Fibroblast of upper back skin (primary cell): ENCODE measurements at places on chromosomes 13 and 19.

DNA sequence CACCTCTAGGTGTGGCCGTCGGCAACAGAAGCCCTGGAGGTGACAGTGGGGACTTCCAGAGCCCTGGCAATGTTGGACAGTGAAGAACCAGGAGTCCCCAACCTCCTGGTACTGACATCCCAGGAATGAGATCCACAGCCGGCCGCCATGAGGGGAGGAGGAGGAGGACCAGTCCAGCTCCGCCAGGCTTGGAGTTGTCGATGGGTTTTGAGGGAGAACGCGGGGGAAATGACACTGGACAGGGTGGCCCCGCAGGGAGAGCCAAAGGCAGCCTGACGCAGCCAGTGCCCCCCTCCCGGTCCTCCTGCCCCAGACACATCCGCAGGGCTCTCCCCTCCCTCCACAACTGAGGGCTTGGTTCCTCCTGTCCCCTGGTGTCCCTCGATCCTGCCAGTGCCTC lies 57.9 kb downstream of the SPACA7 start:
- no peak for DNase-seq

- DNase-seq, result no peak
Observed at GRCh38 chr13:112330479-112331381, 45.4 kb upstream of the SPACA7 start.

- DNase-seq, result peak; percentile 72
Observed at GRCh38 chr13:109743706-109744453, 42.5 kb downstream of the IRS2 start.

GRCh38 chr19:17249887-17250548 lies 4.3 kb upstream of the NR2F6 start:
- DNase-seq, result no peak

GRCh38 chr13:100394005-100394695 lies 194.4 kb downstream of the GGACT start:
- peak; percentile 91 for DNase-seq

- DNase-seq, result no peak
Observed at GRCh38 chr19:41902594-41902993, 19.6 kb downstream of the ARHGEF1 start.

GRCh38 chr19:18434411-18435175 lies 3.3 kb downstream of the ISYNA1 start:
- no peak for DNase-seq

- no peak for DNase-seq
Observed at GRCh38 chr13:33787051-33787591, 30.8 kb upstream of the RFC3 start.

- DNase-seq, result no peak
Observed at GRCh38 chr13:37709318-37709717, 110.8 kb upstream of the POSTN start.

DNA sequence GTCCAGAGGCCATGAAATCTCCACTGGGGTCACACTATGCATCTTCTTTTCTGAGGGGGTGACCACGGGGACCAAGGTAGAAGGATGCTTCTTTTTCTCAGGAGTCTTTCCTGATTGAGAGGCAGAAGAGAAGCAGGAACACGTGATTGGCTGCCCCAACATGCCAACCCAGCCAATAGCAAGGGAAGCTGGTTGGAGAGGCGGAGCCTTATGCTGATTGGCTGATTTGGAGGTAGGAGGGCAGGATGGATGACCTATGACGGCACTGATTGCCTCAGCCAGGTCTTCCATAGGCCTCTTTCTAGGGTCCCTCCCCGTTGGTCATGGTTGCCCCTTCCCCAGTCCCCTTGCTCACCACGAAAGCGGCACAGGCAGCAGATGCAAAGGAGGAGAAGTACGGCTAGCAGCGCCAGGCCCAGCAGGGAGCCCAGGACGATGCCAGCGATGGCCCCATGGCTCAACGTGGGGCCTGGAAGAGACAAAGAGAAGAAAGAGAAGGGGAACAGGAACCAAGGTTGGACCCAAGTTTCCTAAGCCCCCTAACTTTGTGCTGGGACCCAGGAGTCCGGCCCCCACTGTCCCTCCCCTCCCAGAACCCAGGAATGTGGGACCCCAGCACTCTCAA lies 8.0 kb downstream of the VSIG10L start:
- DNase-seq, result no peak

DNA sequence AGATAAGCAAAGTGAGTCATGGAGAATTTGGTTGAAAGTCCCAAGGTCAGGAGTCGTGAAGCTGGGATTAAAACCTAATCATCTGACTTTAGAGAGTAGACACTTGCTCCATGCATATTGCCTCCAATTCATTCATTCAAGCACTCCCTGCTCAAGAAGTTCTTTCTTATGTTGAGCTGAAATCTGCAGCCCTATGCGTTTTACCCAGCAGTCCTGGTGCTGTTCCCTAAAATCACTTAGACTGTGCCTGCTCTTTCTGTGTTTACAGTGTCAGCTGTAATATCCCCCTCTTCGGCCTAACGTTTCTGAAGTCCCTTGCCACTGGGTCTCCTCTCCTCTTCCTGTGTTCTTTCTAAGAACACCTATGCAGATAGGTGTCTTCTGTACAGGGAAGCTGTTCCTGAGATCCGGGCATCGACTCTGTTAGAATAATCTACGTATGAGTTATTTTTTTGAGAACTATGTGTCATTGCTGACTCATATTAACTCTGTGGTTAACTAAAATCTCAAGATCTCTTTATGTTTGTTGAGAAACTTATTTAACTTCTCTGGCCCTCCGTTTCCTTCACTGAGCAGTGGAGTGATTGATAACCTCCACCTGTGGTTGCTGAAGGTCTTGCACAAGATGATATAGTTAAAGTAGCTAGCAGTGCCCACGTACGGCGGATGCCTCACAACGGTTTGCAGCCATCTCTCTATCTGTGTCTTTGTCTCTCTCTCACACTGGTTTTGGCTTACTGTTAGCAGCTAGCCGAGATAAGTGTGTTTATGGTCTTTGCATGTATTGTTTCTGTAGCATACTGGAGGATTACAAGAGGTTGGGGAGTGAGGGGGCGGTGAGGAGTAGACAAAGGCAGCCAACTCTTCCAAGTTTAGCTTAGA lies 4.7 kb downstream of the ALOX5AP start:
- peak; percentile 83 for DNase-seq

DNA sequence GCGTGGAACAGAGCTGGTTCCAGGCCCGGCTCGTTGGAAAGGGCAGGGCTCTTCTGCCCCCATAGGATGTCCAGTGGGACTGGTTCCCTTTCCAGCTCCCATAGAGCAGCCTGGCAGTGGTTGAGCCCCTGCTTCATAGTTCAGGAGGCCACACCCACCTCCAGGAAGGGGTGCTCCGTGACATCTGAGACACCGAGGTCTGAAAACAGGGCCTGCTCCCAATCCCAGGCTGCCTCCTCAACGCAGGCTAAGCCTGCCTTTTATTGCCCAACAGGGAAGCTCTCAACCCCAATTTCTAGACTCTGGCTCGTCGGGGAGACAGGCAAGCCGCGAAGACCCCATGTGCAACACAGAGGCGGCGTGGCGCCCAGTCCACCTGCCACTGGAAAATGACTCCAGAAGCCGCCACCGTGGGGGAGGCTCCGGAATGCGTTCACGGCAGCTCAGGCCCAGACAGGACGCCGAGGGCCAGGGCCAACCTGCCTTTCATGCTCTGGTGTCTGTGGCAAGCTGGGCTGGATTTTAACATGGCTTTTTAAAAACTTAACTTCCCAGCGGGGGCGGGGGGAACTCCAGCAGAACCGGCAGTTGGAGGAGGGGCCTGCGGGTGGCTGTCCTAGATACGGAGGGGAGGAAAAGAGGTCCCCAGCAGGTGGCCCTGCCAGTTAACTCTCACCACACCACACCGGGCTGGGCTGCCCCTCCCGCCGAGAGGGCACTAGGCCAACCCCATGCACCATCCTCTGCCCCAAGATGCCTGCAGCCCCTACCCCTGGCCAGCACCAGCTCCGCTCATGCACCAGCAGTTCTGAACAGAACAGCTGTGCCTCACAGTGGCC lies 17.9 kb upstream of the TINCR start:
- DNase-seq, result no peak

DNA sequence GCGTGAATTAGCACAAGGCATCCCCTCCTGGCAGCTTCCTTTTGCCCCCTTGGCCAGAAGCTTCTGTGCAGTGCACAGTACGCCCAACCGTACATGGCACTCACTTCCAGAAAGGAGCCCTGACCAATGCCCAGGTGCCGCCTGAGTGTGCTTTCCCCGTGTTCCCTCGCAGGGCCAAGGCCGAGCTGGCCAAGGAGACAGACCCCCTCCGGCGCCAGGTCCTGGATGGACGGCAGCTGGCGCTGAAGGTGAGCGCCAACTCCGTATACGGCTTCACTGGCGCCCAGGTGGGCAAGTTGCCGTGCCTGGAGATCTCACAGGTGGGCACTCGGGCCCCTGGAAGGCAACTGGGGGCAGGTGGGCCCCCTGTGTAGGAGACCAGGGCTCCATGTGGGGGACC lies 9.4 kb upstream of the SPIB start:
- DNase-seq, result no peak

DNA sequence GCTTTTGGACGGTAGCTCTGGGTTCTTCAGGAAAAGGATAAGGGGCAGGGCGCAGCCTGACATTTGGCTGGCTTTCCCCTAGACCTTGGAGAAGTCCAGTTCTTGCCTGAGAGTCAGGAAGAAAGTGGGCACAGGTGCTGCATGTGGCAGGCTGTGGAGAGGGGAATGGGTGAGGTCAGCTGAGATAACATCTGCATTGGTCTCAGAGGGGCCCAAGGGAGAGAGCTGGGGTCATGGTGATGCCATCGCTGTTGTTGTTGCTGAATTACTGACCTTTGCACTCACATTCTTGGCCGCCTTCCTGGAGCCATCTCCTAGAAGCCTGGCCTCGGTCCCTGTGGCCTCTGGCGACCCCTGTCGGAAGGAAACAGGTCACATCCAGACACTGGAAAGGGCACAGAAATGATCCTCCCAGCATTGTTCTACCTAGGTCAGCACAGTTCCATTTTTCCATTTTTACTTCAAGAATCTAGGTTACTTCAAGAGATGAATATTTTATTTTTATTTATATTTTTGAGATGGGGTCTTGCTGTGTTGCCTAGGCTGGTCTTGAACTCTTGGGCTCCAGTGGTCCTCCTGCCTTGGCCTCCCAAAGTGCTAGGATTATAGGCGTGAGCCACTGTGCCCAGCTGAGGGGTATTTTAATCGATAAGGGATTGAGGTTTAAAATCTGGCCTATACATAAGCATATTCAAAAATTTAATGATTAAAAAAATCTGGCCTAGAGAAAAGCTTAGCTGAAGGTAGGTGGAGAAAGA lies 6.5 kb upstream of the LIPE start:
- peak; percentile 44 for DNase-seq
